ENCODE measurements at places on chromosomes 2 and 18.

DNA sequence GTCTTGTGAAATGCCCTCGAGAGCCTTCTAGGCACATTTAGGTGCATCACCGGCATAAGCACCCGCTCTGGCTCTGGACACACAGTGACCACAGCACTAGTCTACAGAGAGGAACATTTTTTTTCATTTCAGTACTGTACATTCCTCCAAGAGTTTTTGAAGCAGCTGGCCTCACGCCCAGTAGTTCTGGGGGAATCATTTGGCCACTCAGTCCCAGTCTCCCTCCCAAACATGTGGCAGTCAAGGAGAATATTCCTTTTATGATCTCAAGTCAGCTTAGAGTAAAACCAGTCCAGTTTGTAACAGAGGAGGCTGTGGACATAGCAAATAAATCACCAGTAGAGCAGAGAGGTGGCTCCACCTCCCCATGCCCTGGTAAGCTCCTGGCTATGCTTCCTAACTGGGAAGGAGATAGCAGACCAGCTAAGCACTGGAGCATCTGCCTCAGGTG, 48.1 kb downstream of the KCNE4 start:
- DNase-seq: no peak

DNA sequence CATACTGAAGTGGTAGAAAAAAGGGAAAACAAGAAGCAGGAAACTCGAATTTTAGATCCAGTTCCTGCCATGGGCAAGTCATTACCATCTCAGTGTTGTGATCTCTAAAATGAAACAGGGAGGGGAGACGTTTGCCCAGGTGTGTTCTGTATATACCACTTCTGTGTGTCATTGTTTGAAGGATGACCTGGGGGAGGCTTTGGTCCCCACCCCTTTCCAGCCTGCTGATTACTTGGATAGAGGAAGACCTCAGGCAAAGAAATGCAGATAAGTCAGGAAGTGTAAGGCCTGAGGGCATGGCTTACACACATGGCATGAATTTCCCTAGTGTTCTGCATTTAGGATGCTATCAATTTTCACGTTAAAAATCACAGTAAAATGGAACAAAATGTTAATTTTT, 205.2 kb upstream of the CXCR4 start:
- no peak for DNase-seq

GRCh38 chr2:53381271-53381670, 386.3 kb upstream of the CHAC2 start:
- DNase-seq: no peak

- DNase-seq: no peak
Observed at GRCh38 chr2:98149333-98149697, 62.3 kb downstream of the VWA3B start.

DNA sequence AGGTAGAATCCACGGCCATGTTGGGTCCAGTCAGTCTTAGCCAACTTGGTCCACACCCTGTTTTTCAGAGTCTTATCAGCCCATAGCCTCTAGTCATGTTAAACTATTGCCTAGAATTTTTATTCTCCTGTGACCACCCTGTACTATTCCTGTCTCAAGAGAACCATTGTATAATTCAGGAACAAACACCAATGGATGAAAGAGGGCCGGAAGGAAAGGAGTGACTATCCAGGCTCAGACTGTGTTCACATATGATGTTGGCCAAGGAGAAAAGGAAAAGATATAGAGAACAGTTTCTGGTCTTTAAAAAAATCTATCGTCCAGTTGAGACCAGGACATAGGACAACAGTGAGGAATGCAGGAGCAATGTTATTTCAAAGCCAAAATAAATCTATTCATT, 82.9 kb upstream of the SETBP1 start:
- no peak for DNase-seq

DNA sequence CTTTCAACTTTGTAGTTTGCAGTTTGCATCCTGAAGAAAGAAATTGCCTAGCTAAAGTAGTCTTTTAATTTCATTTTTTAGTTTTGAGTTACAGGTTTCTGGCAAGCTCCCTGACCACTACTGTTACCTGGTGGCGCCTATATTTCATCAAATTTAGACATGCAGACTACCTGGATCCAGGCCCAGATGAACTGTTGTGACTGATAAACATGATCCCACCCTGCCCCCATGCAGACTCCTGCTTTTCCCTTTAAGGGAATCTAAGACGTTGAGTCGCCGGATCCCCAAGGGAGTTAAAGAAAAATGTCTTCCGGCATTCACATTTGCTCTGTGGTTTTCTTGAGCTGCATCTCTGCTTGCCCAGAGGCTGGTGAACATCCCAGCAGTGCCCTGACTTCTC, 22.2 kb downstream of the METAP1D start:
- no peak for DNase-seq

DNA sequence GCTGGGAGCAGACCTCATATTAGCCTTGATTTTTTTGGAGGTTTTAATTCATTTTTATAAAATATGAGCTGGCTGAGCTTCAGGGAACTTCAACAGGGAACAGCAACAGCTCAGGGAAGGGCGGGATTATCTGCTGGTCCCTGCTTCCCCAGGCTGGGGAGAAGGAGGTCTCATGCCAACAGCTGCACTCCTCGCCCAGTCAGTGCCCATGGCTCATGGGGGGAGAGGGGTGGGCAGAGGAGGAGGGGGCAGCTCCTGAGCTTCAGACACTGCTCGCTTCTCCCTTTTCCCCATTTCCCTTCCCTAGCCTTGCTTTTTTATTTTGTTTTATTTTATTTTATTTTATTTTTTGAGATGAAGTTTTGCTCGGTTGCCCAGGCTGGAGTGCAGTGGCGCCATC, 442 bp upstream of the OTOF start:
- DNase-seq: no peak

GRCh38 chr2:17270894-17271293, 247.3 kb downstream of the RAD51AP2 start:
- DNase-seq: no peak

- DNase-seq: no peak
Observed at GRCh38 chr2:201579536-201579935, 63.8 kb downstream of the TMEM237 start.

DNA sequence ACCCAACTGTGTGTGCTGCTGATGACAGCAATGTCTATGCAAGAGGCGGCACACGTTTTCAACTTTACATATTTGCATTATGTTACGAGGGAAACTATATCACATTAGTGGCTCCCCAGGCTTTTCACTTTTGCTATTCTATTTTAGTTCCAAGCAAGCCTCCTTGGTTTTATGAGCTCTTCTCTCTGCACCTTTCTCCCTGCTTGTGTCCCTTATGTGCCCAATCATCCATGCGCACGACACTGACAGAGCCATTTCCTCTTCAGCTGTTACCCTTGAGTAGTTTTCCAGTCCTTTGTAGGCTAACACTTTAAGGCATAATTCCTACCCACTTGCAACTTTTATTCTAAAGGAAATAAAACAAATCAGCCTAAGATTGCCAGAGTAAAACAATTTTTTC, 154.3 kb downstream of the TCF4 start:
- DNase-seq: no peak

- no peak for DNase-seq
Observed at GRCh38 chr2:122736279-122736678, 980.8 kb downstream of the TSN start.

- DNase-seq: no peak
Observed at GRCh38 chr2:219783359-219783975, 156.0 kb downstream of the SLC4A3 start.

GRCh38 chr2:126828051-126828450, 70.6 kb upstream of the TEX51 start:
- DNase-seq: no peak

GRCh38 chr2:220090050-220090449, 462.6 kb downstream of the SLC4A3 start:
- no peak for DNase-seq

- DNase-seq: no peak
Observed at GRCh38 chr2:167862782-167863181, 384.6 kb downstream of the STK39 start.

DNA sequence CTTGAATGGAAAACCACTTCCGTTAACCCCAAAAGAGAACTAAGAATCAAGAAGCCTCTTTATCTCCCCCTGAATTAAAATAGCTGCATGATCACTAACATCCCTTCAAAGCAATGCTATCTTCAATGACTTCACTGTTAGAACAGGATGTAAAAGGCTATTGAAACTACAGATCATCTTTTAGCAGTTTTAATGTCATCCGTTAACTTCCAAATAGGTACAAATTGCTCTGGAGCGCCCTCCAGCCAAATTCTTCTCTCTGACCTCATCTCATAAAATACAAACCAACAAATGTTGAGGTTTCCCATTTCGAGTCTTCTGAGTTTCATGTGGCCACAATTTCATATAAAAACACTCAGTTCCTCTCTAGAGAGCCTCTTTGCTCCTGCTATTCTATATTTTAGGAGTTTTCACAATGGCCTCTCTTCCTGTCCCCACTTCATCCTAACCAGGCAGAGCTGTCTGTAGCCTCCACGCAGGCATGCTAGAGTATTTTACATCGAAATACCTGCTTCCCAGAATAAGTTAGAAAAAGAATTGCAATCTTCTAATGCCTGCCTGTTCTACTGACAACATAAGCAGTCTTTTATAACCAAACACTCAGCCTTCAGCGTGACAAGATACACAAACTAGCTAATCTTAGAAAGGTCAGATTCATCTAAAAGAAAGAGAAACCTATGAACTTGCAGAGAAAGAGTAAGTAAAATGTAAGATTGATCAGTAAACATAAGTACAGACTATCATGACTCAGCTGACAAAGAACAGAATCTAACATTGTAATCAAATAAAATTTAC, 37.9 kb downstream of the B4GALT6 start:
- no peak for DNase-seq
